Motor neuron (in vitro differentiated cells): ENCODE measurements at places on chromosomes 13 and 19. TPM values are rescaled to one million over a fixed set of nuclear protein-coding genes. Genes with fewer than 3 reads are reported as not detected.
A peak's percentile ranks its signal among the peaks of the same experiment; 100 is the strongest.

GRCh38 chr19:5580161-5580571, 12.4 kb upstream of the TINCR start:
- no peak for ATAC-seq

GRCh38 chr19:336067-336614, 8.5 kb downstream of the MIER2 start:
- no peak for ATAC-seq

- ATAC-seq = no peak
Measured at GRCh38 chr19:43471091-43471490, 5.7 kb upstream of the LYPD3 start.

DNA sequence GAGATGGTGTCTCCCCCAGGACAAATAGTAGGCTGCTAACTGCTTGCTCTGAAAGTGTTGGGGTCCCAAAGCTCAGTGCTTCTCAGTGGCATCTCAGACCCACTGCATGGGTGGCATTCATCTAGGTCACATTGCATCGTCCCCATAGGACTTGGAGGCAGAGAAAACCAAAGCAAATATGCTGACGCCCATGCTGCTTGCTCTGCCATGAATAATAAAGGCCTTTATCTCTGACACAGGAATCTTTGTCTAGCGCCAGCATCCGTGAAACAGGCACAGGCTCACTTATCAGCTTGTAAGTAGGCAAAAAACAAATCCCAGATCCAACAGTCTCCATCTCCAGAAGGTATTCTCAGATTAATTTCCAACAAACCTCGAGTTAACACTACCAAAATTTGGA, 18.9 kb upstream of the IPO5 start:
- no peak for ATAC-seq

URI1 gene
- total RNA-seq = 45.2 TPM in 2 replicates

CDC34 gene
- 116 and 117 TPM in 2 replicates for total RNA-seq

ATP4A gene
- total RNA-seq = 0.11 and 0.44 TPM in 2 replicates

DNA sequence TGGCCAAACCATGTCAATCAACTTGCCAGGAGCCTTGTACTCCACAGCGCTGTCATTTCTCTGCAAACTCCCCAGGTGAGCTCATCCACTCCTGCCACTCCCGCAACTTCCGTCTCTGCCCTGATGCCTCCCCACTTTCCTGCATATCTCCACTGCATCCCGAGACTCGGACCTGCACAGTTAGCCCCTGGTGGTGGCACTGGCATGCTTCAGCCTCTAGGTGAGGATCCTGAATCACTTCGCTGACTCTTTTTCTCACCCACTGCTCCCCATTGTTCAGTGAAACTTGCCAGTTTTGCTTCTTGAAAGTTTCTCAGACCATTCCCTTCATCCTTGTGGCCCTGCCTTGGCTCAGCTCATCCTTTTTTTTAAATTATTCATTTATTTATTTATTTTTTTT, 3.4 kb upstream of the CTU1 start:
- ATAC-seq = no peak

GRCh38 chr13:48739386-48739964, 85.7 kb downstream of the CYSLTR2 start:
- ATAC-seq = no peak

YJEFN3 gene
- total RNA-seq = 3.8 and 5.0 TPM in 2 replicates

- no peak for ATAC-seq
Measured at GRCh38 chr19:10004617-10005016, 5.7 kb downstream of the COL5A3 start.

- peak; percentile 82 for ATAC-seq
Measured at GRCh38 chr19:33406521-33407139, 33.1 kb downstream of the CEBPG start.

FXYD5 gene
- total RNA-seq = 10.3 and 14.7 TPM in 2 replicates

COL4A2 gene
- total RNA-seq = 2.7 and 3.5 TPM in 2 replicates

DENND1C gene
- total RNA-seq = 0.18 and 2.2 TPM in 2 replicates

DNA sequence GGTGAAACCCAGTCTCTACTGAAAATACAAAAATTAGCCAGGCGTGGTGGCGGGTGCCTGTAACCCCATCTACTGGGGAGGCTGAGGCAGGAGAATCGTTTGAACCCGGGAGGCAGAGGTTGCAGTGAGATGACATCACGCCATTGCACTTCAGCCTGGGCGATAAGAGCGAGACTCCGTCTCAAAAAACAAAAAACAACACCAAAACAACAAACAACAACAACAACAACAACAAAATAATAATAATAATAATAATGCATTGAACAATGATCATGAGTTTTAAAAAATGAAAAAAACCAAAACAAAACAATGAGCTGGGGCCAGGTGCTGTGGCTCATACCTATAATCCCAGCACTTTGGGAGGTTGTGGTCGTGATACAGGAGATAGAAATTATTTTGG, 23.1 kb upstream of the HOMER3 start:
- ATAC-seq = no peak

- no peak for ATAC-seq
Measured at GRCh38 chr13:37412241-37412921, 186.2 kb downstream of the POSTN start.

GRCh38 chr13:110984381-110984780, 69.5 kb upstream of the ANKRD10 start:
- ATAC-seq = no peak

DNA sequence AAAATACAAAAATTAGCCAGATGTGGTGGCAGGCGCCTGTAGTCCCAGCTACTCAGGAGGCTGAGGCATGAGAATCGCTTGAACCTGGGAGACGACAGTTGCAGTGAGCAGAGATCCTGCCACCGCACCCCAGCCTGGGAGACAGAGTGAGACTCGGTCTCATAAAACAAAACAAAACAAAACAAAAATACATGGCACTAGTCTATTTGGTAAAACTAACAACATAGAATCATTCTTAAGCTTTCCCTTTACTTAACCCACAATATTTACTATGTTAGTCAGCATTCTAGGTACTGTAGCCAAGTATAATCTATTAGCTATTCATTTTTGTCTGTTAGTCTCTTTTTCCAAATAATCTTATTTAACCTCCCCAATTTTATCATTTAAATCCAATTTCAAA, 1482.8 kb downstream of the SLITRK5 start:
- no peak for ATAC-seq

DNA sequence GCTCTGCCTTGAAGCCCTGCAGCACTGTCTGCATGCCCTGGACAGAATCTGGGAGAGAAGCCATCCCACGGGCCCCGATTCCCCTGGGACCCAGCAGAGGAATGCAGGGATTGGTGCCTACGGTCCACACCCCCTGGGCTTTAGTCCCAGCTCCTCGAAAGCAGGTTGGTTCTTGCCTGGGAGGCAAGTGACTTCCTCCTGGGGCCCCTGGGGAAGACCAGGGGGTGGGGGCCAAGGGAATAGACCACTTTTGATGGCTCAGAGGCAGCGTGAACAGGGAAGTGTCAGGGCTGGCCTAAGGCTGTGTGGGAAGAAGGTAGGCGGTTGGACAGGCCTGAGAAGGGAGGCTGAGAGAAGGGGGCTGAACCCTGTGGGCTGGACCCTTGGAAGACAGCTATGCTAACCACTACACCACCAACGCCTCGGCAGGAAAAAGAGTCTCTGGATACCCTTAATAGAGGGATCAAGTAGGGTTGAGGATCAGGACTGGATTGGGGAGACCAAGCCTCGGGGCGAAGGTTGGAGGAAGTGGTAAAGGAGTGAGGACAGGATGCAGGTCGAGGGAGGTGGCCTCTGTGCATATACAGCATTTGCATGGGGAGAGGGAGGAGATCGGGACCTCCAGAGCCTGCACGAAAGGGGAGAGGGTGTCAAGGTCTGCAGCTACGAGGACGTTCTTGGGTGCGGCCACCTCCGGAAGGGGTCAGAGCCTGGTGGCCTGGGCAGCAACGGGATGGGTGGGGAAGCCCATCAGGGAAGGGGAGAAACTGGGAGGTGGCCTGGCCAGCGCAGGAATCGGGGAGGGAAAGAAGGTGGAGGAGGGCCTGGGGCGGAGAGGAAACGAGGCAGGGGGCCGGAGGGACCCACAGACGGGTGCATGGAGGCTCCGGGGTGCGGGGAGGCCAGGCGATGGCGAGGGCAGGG, 709 bp downstream of the DPP9 start:
- ATAC-seq = no peak

GRCh38 chr13:48818495-48819356, 157.0 kb upstream of the FNDC3A start:
- no peak for ATAC-seq

TBXA2R gene
- 0.21 TPM in 1 of 2 replicates, not detected in the other for total RNA-seq

- ATAC-seq = no peak
Measured at GRCh38 chr13:52454459-52454819, 839 bp upstream of the CKAP2 start.

DNA sequence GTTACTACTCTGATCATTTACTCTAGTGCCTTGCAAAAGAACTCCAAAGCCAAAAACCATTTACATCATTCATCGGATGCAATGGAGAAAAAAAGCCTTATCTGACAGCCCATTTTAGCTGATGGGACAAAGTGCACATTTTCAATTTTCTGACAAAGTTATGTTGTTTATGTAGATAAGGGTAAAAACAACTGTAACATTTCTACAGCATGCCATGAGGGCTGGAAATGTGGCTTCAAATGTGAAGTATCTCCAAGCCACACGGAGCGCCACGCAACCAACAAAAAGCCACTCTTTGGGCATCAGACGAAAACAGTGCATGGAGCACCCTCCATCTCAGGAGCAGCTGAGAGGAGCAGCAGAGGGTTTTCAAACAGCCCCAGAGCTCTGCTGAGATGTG, 364.6 kb upstream of the ZNF507 start:
- ATAC-seq = no peak
